ENCODE measurements at places on chromosomes 7 and 10.

- DNase-seq = no peak
Observed at GRCh38 chr7:155985518-155986250, 173.4 kb upstream of the SHH start.

GRCh38 chr10:5575144-5575481 lies 50.4 kb downstream of the CALML3 start:
- no peak for DNase-seq

- DNase-seq = no peak
Observed at GRCh38 chr7:98748090-98748489, 121.7 kb downstream of the TMEM130 start.

DNA sequence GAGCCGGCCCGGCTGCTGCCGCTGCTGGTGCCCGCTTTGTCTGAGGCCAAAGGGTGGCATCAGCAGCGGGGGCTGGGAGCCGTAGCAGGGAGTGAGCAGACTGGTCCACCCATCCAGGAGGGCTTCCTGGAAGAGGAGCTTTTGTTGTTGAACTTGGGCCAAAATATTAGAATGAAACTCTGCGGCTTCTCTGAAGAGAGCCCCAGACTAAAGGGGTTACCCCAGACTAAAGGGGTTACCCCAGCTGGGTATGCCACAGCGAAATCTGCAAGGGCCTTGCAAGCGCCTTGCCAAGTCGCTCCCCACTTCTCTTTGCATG lies 154.7 kb upstream of the ZMIZ1 start:
- DNase-seq = no peak

DNA sequence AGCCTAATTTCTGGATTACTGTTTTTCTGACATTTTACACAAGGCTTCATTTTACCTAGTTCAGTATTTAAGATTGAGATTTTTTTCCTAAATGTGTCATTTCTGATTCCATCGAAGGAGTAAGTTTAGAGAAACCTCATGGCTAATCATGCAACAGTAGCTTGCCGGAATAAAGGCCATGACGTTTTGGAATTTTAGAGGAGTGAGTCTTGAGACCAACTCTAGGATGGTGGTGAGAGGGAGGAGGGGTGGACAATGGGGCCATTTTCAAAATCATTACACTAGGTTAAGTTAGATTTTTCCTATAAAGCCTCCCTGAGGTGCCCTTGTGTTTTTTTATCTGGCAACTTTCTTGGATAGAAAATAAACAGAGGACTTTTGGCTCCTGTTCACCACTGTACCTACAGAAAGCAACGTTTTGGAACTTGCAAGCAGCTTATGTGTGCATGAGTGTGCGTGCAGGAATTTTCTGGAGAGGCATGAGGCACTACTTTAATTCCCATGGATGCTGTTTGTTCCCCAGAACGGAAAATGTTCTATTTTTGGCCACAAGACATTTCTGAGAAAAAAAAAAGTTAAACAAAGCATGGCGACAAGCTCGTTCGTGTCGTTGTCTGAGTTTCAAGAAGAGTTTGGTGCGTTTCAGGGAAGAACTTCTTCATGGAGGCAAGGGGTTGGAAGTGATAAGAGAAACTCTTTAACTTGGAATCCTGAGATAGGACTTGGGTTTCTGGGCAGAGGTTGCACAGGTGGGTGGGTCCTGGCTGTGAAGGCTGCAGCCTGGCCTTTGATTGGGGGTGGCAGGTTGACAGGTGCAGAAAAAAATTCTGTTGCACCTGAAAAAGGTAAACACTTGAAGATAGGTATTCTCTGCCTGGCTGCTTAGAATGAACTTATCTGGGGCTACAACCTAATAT lies 178.1 kb downstream of the PTEN start:
- DNase-seq = no peak

DNA sequence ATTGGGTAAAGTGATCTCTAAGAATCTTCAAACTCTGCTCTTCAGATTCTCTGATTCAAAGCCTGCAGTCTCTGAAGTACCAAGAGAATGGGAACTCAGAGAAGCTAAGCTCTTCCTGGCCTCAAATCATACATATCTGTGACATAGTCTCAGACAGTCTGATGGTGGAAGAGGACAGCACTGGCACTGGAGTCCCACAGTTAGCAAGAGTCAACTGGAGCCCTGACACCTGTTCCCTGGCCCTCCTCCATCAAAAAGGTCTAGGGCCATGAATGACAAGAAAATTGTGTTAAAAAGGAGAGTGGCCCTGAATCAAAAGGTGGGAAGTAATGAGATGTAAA lies 37.7 kb downstream of the PRSS2 start:
- no peak for DNase-seq

- DNase-seq = no peak
Observed at GRCh38 chr10:130037169-130037661, 73.1 kb upstream of the EBF3 start.

GRCh38 chr7:4713183-4713784 lies 31.2 kb downstream of the FOXK1 start:
- no peak for DNase-seq

DNA sequence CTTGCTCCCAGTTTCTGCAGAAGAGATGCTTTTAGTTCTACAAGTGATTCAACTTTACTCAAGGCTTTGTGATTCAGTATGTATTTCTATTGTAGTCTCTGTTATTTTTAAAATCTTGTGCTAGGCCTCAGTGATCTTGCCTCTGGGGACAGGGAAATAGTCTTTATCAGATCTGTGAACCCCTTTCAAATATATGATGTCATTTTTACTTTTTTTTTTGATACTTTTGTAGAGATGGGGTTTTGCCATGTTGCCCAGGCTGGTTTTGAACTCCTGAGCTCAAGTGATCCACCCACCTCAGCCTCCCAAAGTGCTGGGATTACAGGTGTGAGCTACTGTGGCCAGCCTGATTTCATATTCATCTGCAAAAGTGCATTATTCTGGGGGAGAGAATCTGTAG lies 3.4 kb downstream of the SNX10 start:
- no peak for DNase-seq

GRCh38 chr10:17905491-17905890 lies 46.2 kb upstream of the SLC39A12 start:
- DNase-seq = no peak

DNA sequence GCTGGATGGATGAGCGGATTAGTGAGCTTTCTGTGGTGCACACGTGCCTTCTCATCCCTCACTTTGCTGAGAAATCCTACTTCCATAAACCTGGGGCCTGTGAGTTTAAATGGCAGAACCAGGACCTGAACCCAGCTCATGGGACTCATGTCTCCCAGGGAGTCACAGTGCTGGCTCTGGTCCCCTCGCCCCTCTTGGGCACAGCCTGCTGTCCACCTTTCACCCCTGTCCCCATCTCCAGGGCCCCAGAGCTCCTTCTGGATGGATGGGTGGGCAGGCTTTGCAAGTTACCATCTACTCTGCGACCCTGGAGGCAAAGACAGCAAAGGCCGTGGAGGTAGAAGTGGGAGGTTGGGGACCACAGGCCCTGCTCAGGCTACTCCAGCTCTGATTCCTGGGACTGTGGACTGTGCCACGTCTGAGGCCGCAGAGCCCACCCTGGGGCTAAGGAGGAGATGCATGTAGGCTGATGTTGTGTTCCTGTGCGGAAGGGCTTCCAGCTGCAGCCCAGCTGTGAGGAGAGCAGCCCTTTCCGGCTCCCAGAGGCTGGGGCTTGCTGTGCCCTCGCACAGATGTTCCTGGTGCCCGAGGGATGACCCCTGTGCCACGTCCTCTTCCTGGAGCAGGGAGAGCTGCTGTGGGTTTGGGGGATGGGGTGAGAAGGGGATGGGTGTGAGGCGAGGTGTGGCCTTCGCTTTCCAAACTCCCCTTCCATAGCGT lies 40.3 kb downstream of the PRF1 start:
- no peak for DNase-seq

DNA sequence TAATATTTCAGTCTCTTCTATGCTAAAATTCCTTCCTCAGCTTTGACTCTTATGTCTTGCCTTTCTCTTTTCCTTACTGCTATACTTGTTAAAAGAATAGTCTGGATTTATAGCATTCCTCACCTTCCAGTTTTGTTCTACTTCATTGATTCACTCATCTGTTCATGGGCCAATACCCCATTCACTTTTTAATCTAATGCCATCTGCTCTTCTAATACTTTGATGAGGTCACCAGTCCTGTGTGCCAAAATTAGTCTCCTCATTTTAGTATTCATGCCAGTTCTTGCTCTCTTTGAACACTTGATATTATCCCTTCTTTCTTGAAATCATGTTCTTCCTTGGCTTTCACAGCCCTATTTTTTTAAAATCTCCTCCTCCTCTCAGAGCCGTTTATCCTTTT lies 19.3 kb downstream of the STK17A start:
- no peak for DNase-seq

DNA sequence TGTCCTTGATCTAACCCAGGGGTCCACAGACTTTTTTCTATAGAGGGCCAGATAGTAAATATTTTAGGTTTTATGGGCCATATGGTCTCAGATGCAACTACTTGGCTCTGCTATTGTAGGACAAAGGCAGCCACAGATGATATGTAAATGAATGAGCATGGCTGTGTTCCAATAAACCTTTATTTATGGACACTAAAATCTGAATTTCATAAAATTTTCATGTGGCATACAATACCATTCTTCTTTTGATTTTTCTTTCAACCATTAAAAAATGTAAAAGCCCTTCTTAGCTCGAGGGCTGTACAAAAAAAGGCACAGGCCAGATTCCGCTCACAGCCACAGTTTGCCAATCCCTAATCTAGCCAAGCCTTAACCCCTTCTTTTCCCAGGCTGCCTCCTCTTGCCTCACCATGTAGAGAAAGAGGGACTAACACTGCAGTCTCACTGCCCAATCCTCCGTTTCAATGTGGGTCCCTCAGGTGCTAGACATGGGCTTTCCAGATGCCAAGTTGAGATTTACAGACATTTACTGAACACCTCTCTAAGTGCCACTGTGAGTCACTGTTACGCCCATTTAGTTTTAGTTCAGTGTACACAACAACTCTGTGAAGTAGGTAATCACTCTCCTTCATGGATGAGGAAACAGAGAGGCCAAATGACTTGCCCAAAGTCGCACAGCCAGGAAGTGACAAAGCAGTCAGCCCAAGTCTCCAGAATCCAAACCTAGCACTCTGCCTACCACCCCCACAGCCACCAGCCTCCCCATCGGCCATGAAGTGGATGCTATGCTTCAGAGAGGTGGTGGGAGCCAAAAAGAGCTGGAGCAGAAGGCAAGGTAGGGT lies 132.6 kb upstream of the PDLIM1 start:
- DNase-seq = no peak

DNA sequence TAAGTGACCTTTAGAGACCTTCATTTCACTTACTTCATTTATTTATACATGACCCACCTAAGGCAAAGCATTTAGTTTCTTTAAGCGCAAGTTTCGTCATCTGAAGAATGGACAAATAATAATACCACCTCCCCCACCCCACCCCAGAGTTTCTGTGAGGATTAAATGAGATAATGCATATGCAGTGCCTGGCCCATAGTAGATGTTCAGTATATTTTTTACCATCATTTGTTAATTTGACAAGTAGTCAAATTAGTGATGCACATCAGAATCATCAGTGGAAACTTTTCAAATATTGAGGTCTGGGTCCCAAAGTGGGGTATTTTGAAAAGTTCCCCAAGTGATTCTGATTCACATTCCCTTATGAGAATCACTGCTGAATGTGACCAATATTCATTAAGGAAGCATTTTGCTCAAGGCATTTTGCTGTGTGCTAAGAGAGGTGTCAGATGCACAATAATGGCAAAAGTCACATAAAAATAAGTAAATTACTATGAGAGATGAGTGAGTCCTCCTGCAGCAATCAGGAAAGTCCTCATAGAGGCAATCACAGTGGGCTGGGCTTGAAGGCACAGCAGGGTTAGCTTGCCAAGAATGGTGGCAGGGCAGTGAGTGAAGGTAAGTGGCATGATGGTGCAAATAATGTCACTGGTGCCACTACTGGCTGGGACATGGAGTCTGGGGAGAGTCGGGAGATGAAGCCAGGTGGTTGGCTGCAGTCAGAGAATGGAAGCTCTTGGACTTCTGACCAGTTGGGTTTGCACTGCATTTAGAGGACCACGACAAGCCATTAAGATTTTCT lies 244.1 kb downstream of the PTEN start:
- no peak for DNase-seq

DNA sequence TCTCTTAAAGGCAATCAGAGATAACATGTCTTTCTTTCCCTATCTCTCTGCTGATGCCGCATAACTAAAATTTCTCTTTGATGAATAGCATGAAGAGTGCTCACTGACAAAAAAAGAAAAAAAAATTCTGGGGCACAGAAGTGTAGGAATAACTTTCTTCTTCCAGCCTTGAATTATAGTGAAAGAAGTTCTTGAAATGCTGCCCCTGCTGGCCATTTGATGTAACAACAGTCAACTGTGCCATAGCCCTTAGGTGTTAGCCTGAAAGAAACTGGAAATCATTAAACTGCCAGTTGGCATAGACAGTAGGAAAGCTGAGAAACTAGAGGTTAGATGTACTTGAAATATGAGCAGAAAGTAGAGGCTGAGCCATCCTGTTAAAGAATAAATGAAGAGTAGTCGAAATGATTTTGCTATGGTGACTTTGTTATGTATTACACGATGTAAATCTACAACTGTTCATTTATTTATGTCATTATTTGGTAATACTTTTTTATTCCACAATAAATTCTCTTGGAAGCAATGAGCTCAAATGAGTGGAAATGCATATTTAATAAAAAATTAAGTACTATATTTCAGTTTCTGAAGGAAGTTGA lies 48.3 kb upstream of the FAM171A1 start:
- no peak for DNase-seq

DNA sequence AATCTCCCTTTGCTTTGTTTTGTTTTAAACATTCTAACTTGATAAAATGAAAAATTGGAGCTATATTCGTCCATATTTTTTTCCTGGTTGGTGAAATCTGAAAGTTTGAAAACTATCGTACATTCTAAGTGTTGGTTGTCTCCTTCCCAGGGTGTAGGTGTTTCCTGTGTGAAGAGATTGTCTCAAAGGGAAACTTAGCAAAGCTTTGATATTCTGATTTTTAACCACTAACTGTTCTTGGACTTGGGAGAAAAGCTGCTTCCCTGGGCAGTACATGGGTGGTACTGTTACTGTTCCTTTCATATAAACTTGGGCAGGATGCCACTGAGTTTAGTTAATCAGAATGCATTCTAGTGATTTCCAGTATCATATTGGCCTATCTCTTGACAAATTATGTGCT lies 253.5 kb upstream of the LRGUK start:
- DNase-seq = no peak

GRCh38 chr7:31488562-31489203 lies 25.2 kb upstream of the ITPRID1 start:
- DNase-seq = no peak

GRCh38 chr10:34275626-34276130 lies 539.4 kb downstream of the PARD3 start:
- DNase-seq = no peak

GRCh38 chr10:56091872-56092271 lies 269.2 kb downstream of the ZWINT start:
- DNase-seq = no peak

GRCh38 chr10:62502995-62503613 lies 128.9 kb downstream of the ZNF365 start:
- no peak for DNase-seq

- no peak for DNase-seq
Observed at GRCh38 chr7:2956526-2957368, 86.9 kb downstream of the CARD11 start.

GRCh38 chr7:81684514-81685269 lies 85.2 kb downstream of the HGF start:
- peak; percentile 82 for DNase-seq

Measured in GOT3 (cell line).